ENCODE measurements at places on chromosomes 1 and 21.

GRCh38 chr1:54405898-54406293 lies 298 bp downstream of the SSBP3 start:
- H3K4me3 ChIP-seq: peak overlapping the region; percentile 81
- H3K27me3 ChIP-seq: no peaks in the 10 kb centered on the region
- no peak for DNase-seq
- peak overlapping the region; percentile 41 for H3K27ac ChIP-seq
- no peaks in the 10 kb centered on the region for H3K36me3 ChIP-seq

DNA sequence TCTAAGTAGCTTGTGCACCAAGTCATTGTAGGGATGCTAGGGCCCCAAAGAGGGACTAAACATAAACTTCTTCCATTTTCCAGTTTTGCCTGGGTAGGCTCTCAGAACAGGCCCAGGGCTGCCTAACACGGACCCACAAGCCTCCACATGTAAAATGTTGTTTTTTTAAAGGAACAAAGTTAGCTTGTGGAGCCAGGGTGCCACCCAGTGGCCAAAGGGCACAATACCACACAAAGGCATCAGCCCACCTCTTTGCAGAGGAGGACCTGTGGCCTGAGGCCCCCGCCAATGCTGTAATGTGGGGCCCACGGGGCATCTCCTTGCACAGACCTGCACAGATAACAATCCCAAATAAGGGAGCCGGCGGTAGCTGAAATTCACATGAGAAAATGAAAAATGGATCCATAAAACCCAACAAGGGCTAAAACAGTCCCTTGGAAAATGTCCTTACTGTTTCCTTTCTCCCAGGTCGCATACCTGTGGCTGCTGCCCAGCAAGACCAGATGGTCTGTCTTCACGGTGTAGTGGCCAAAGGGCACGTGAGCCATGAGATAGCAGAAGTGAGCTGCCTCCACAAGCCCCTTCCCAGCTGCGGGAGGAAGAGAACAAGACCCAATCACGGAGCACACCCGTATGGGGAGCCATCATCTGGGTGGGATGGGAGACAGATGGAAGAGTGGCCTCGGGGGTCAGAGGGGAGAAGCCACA lies 23.8 kb downstream of the SEC16B start:
- DNase-seq: peak; percentile 28
- no peaks in the 10 kb centered on the region for H3K4me1 ChIP-seq
- no peaks in the 10 kb centered on the region for H3K36me3 ChIP-seq
- H3K27me3 ChIP-seq: no peaks in the 10 kb centered on the region
- H3K27ac ChIP-seq: no peak overlapping the region

DNA sequence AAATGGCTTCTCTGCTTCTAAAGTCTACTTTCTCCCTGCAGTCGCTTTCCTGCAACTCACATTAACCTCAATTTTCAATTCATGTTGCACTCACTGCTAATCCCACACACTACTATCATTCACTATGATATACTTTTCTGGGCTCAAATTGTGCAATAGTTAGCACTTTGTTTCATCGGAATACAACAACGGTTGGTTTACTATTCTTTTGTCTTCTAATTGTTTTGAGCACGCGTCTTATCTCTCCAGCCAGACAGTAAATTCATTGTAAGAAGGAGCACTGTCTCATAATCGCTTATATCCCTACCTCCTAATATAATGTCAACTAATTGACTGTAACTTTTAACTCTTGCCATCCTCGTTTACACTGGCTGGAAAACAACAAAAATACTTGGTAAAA lies 3.9 kb upstream of the PALMD start:
- no peaks in the 10 kb centered on the region for H3K36me3 ChIP-seq
- no peak overlapping the region for H3K4me3 ChIP-seq
- no peaks in the 10 kb centered on the region for H3K27me3 ChIP-seq
- DNase-seq: no peak

DNA sequence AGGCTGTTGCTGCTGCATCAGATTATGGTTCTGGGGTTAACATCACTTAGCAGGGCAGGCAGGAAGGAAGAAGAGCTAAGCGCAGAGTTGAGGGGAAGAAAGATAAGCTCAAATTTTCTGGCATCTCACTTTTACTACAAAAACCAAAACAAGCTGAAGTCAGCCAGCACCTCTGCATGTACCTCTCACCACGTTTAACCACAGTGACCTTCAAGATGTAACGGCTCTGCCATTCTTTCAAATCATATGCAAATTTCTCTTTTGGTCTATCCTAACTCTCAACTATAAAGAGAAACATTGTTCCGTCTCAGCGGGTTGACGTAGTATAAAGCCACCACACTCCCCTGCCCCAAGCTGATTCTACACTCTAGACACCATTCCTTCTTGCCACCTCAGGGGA lies 154.4 kb downstream of the OMA1 start:
- H3K36me3 ChIP-seq: no peaks in the 10 kb centered on the region
- no peak for DNase-seq
- no peak overlapping the region for H3K27ac ChIP-seq
- H3K4me3 ChIP-seq: no peak overlapping the region
- H3K27me3 ChIP-seq: no peaks in the 10 kb centered on the region

DNA sequence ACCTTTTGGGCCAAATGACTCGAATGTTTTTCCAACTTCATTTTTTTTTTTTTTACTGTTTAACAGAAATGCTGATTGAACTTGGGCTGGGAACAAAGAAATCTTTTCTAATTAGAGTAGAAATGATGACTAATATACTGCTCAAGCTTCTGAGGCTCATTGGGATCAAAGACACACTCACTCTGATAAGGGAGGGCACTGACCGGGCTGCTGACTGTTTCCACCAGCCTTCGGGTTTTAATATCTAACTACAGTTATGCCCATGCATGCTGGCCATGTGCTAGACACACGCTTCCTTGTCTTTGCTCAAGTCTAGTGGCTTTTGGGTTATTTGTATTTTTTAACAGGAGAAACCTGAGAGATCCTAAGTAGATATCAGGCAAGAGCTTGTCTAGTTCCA lies 16.8 kb downstream of the ZBTB18 start:
- H3K36me3 ChIP-seq: no peaks in the 10 kb centered on the region
- H3K27ac ChIP-seq: no peak overlapping the region
- DNase-seq: no peak
- H3K4me1 ChIP-seq: no peaks in the 10 kb centered on the region
- no peaks in the 10 kb centered on the region for H3K27me3 ChIP-seq

DNA sequence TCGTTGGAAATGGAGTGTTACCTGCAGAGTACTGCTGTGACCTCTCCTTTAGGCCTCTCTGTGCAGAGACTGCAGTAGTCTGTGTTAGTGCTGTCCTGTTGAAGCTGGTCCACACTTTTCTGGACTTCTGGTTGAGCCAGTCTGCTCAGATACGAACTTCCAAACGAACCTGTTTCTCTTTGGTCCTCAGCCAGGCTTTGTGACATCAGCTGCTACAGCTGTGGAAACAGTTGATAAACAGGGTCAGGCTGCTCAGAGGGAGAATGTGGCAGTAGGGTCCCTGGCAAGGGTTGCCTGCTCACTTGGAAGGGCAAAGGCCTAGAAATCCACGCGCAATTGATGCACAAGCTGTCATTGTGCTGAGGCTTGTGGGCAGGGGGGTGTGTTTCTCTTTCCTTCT lies 98.8 kb downstream of the NOS1AP start:
- no peaks in the 10 kb centered on the region for H3K36me3 ChIP-seq
- DNase-seq: peak; percentile 91
- H3K27me3 ChIP-seq: no peaks in the 10 kb centered on the region
- H3K4me1 ChIP-seq: peaks cover 4% of the 10 kb centered on the region

Measured in prostate gland (tissue), 2 donors.